ENCODE measurements at places on chromosomes 7 and 10. TPM values are rescaled to one million over a fixed set of nuclear protein-coding genes. Genes with fewer than 3 reads are reported as not detected.

The VPS41 gene
- total RNA-seq: 91.9 TPM

The PPP1R9A gene
- 3.3 TPM for total RNA-seq

The TEX36 gene
- not detected for total RNA-seq

The NUTM2E gene
- total RNA-seq: under 0.01 TPM

The OPN4 gene
- total RNA-seq: not detected

The MAGI2 gene
- total RNA-seq: 17.0 TPM

The IDE gene
- 21.3 TPM for total RNA-seq

The ZNF12 gene
- 19.0 TPM for total RNA-seq

The MYO1G gene
- total RNA-seq: under 0.01 TPM

The PDIA4 gene
- 266 TPM for total RNA-seq

The MICU1 gene
- 52.1 TPM for total RNA-seq

The RADIL gene
- 0.33 TPM for total RNA-seq

The FFAR4 gene
- total RNA-seq: not detected

The STEAP4 gene
- 0.99 TPM for total RNA-seq

The CDNF gene
- 1.5 TPM for total RNA-seq

The LRRD1 gene
- 0.17 TPM for total RNA-seq

The PPP1R17 gene
- not detected for total RNA-seq

The CYP2C19 gene
- total RNA-seq: not detected

The GBX1 gene
- not detected for total RNA-seq

The TMEM26 gene
- total RNA-seq: 1.5 TPM

The PTN gene
- 13.9 TPM for total RNA-seq

The CNPY1 gene
- total RNA-seq: not detected

The TRIM74 gene
- not detected for total RNA-seq

The ASAH2 gene
- total RNA-seq: 0.51 TPM

The EPO gene
- not detected for total RNA-seq

The HOXA1 gene
- 0.50 TPM for total RNA-seq

The MMD2 gene
- total RNA-seq: not detected

The HKDC1 gene
- 2.1 TPM for total RNA-seq

The AGR2 gene
- not detected for total RNA-seq

The TMEM196 gene
- total RNA-seq: not detected

The EBLN1 gene
- not detected for total RNA-seq

The LRIT1 gene
- total RNA-seq: not detected

The HOXA4 gene
- 0.51 TPM for total RNA-seq

The TIAL1 gene
- total RNA-seq: 38.5 TPM

The CDK14 gene
- 41.1 TPM for total RNA-seq

The RELN gene
- 0.33 TPM for total RNA-seq

The SLC13A1 gene
- not detected for total RNA-seq

The P4HA1 gene
- 179 TPM for total RNA-seq

The PWWP2B gene
- 14.1 TPM for total RNA-seq

The DNAJC9 gene
- 14.5 TPM for total RNA-seq

The DLD gene
- 44.2 TPM for total RNA-seq

The NPY4R gene
- total RNA-seq: not detected

The STK17A gene
- total RNA-seq: 44.4 TPM

The WNT2 gene
- 3.9 TPM for total RNA-seq

The CUBN gene
- total RNA-seq: 1.3 TPM

The KLF14 gene
- total RNA-seq: under 0.01 TPM

All from fibroblast of lung (primary cell).